ENCODE measurements at places on chromosomes 6 and 20.

DNA sequence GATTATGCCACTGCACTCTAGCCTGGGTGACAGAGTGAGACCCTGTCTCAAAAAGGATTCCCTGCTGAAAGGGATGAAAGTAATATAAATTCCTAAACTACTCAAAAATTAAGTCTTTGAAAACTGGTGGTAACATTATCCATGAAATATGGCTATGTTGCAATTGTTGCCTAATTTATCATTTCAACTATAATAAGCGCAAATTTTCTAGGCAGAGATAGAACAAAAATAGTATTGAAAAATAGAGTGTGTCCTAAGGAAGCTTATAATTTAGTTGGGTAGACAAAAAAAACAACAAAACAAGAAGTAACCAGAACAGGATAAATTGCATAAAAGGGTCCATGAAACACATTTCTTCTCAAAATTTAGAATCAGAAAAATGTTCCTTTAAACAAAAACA is 68.0 kb downstream of the FKBP5 start:
- no peak for DNase-seq

DNA sequence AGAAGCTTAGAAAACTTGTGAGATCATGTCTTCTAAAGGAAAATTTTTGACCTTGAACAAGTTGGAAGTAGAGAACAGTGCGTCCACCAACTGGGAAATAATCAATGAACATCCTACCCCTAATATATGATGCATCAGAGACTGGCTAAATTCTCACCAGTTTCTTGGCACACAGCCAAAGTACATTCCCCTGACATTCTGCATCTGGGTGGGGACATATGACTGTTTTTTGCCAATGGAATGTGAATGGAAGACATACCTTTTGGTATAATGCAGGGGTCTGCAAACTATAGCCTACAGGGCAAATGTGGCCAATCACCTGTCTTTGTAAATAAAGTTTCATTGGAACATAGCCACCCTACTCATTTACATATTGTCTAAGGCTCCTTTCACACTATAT is 84.7 kb downstream of the HAO1 start:
- no peak for DNase-seq

DNA sequence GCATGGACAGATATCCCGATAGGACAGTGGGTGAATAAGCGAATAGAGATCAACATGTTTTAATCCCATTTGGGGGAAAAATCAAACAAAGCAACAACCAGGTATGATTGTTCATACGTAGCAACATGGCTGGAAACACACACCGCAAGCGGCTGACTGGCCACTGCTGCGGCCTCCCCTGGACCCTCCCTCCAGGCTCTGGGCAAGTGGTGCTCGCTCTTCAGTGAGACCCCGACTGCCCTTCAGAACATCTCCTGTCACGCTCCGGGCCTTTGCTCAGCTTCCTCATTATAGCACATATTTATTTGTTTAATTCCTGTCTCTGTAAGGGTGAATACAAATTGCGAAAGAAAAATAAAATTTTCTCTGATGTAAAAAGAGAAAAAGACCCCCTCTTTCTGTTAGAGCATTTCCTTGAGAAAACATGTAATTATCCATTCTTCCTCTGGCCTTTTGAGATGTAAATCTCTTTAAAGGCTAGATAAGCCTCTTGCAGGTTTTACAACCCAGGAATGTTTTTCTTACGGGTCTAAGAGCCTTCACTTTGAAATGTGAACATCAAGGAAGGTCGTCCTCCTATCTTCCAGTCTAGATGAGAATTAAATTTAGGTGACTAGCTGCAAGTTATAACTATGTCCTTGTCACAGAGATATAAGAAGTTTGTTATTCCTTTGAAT is 11.0 kb upstream of the FAM210B start:
- DNase-seq, result no peak

DNA sequence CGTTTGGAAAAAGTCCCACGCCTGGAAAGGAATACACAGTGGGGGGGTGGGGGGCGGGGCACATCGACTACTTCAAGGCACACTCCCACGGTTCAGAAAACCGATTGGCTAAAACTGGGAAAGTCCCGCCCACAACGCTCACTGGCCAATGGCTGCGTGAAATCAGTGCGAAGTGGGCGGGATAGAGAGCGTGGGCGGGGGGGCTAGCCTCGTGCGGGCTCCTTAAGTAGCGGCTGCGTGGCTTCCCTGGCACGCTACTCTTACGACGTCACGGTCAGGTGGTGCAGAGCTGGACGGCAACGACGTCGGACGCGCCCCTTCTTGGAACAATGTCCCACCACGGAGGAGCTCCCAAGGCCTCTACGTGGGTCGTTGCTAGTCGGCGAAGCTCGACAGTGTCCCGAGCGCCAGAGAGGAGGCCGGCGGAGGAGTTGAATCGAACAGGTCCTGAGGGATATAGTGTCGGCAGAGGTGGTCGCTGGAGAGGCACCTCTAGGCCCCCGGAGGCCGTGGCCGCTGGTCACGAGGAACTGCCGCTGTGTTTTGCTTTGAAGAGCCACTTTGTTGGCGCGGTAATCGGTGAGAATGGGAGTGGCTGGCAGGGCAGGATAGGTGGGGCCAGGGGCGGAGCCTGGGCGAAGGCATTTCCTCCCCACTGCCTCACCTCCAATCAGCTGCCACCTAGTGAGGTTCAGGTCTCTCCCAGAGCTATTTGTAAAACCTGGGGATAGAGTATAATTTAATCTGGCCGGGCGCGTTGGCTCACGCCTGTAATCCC is at the start of gene DDX43:
Gene DDX43, plus strand, starts transcription at position 252 of the 778 bp plus-strand sequence. Its CDS starts 78 bp downstream, at position 330.
- no peak for DNase-seq

GRCh38 chr6:105550955-105551620 is 148.2 kb upstream of the PREP start:
- DNase-seq, result no peak

- no peak for DNase-seq
Observed at GRCh38 chr6:56642366-56643261, at the start of gene DST. Gene DST (minus strand): TSS chr6:56642889.

GRCh38 chr6:19736066-19736465 is 101.1 kb upstream of the ID4 start:
- no peak for DNase-seq

GRCh38 chr20:51803148-51803854 is 980 bp upstream of the SALL4 start:
- DNase-seq, result no peak

- DNase-seq, result no peak
Observed at GRCh38 chr6:83221889-83222479, 28.8 kb downstream of the RWDD2A start.

- no peak for DNase-seq
Observed at GRCh38 chr6:103826209-103826608, 1033.5 kb downstream of the HACE1 start.

- DNase-seq, result no peak
Observed at GRCh38 chr6:47414423-47415167, 63.0 kb upstream of the CD2AP start.

- no peak for DNase-seq
Observed at GRCh38 chr20:21096321-21097043, 9.7 kb downstream of the LINC00237 start.

DNA sequence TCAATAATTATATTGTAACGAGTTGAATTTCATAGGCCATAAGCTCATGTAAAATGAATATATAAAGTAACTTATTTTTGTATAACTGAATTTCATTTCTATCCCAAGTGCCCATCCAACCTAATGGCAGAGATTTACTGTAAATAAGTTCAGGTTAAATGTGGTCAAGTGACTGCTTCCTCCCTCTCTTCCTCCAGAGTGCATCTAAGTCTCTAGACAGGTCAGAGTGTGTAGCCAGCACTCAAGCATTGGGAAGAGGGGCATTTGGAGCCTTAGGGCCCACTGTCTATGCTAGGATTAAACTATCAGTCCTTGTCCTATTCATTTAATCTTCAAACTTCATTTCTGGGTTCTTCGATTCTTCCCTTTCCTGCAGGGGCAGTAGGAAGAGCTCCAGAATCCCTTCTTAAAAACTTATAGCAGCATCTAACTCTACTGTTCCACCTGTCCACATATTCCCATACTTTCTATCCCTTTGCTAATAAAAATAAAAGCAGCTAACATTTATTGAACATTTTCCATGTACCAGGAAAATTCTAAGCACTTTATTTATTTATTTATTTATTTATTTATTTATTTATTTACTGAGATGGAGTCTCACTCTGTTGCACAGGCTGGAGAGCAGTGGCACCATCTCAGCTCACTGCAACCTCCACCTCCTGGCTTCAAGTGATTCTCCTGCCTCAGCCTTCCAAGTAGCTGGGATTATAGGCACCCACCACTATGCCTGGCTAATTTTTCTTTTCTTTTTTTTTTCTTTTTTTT is 36.1 kb upstream of the TOP1 start:
- no peak for DNase-seq

DNA sequence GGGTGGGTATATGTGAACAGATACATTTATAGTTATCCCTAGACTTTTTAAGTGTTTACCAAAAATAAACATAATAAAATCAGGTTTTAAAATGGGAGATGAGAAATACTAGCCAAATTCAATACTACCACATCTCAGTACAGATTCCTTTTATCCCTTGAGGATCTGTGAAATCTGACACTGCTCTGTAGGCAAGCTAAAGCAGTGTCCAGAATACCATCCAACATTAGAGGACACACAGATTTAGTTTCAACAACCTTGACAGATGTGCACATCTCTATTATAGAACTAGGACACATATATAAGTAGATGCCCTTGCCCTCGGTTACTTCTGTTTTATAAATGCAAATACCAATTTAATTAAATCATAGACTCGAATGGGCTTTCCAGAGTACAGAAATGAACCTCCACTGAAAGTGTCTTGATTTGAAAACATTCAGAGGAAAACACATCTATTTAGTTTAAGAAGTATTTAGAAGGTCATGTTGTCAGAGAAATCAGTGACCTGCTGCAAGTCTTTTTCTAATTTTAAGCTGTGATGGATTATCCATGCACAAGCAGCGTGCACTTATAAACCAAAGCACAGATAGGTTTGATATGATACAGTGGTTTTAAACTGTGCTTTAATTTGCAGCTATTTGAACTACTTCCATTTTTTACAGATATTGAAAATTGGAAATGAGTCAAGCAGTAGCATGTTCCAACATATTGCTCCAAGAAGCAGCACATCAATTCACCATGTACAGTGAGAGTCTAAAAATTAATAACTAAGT is 156.3 kb upstream of the EPHA7 start:
- DNase-seq, result no peak

DNA sequence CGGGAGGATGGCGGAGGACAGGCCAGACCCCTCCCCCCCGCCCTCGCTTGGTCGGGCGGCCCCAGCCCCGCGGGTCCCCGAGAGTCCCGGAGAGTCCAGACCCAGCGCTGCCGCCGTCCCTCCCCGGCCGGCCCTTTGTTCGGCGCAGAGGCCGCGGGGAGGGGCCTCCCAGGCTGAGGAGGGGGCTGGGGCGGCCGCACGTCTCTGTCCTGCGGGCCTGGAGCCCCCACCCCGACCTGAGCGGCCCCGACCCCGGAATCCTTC is 806 bp downstream of the KCNQ2 start:
- no peak for DNase-seq

DNA sequence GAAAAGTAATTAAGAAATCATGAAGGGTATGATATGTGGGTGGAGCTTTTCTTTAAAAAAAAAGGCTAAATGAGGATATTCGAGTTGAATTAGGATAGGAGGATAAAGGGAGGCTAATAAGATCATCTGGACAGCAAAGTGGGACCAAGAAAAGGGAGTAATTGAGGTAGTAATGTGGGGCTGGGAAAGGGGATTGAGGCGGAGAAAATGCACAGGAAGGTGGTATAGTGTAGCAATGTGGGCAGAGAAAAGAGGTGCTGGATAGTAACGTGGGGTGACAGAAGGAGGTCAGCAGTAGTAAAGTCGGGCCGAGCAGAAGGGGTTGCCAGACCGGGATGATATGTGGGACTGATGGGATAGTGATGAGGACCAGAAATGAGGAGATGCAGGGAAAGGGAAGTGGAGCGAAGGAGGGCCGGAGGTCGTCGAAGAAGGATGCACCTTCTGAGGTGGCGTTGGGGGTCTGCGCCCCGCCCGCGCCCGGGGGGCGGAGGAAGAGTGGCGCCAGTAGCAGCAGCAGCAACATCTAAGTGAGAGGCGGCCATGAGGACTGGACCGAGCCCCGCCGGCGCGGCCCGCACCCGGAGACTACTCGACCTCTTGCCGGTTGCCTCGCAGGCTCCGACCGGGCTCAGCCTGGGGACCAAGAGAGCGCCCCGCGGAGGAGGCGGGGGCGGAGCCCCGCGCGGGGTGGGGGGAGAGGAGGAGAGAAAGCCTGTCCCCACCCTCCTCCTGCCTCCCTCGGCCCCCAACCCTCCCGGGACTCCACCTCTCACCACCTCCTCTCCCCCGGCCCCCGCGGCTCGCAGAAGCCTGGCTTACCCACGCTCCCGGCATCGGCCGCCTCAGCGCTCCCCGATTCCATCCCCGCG is 887 bp downstream of the GABBR1 start:
- no peak for DNase-seq

DNA sequence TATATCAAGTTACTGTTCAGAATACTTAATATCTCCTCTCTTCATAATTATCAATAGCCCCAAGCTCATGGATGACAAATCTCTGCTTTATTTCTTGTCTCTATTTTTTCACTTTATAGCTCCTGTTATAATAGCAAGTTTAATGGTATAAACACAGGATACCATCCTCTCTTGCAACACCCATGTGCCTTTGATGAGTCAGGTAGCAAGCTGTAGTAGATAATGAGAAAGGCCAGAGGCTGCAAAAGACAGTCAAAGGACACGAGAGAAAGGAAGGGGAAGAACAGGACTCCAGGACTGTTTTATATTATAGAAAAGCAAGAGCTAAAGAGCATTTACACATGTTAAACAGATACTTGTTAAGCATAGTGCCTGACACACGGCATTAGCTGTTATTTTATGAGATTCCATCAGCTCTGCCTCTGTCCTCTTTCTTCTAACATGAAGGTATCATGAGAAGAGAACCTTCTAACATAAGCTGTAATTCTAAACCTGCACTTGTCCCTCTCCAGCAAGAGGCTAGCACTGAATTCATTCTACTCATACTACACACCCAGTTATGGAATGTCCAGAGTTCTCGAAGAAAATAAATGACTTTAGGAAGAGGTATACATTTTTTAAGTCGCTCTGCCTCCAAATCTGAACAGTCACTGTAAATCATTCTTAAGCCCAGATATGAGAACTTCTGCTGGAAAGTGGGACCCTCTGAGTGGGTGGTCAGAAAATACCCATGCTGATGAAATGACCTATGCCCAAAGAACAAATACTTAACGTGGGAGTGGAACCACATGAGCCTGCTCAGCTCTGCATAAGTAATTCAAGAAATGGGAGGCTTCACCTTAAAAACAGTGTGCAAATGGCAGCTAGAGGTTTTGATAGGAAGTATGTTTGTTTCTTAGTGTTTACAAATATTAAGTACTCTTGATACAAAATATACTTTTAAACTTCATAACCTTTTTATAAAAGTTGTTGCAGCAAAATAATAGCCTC is 45.0 kb downstream of the NT5E start:
- DNase-seq, result no peak

Data from left renal pelvis (tissue), 4 donors.